ENCODE measurements at places on chromosomes 5 and 9.

GRCh38 chr9:115084709-115085108 is 33.2 kb downstream of the TNC start:
- no peak for DNase-seq

DNA sequence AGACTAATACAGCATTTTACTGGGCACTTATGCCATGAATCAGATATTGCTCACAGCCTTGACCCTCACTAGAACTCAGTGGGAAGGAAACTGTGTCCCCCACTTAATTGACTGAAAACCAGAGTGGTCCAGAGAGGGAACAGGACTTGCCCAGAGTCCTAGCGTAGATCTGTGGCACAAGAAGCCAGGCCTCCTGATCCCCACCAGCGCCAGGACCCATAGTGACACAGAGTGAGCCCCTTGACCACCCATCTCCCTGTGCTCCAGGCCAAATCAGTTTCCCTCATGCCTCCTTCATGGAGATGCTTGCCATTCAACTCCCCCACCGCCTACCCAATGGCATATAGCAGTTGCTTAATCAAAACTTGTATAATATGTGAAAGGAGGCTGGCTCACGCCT is 8.3 kb downstream of the KIF12 start:
- DNase-seq, result no peak

GRCh38 chr5:120788481-120788880 is 324.4 kb downstream of the PRR16 start:
- no peak for DNase-seq

DNA sequence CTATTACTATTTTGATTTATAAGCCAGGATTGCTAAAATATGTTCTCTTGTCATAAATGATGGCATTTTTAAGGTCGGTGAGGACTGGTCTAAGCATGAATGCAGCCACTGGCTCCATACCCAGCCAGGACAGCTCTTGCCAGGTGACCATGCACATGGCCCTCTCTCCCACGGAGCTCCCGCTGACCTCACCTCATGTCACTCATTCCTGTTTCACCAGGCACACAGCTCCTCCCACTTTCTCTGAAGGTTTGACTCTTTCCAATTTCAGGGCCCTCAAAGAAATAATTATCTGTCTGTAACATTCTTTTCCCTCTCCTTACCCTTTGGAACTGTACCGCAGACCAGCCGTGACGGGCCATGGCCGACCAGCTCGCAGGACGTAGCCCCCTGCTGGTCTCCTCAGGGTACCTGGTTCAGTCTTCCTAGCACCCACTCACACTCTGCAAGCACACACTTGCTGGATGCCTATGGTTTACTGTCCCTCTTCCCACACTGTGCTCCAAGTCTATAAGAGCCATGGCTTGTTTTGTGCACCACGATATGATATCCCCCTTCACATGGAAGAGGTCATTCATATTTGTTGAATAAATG is 72.5 kb downstream of the LIFR start:
- DNase-seq, result no peak

DNA sequence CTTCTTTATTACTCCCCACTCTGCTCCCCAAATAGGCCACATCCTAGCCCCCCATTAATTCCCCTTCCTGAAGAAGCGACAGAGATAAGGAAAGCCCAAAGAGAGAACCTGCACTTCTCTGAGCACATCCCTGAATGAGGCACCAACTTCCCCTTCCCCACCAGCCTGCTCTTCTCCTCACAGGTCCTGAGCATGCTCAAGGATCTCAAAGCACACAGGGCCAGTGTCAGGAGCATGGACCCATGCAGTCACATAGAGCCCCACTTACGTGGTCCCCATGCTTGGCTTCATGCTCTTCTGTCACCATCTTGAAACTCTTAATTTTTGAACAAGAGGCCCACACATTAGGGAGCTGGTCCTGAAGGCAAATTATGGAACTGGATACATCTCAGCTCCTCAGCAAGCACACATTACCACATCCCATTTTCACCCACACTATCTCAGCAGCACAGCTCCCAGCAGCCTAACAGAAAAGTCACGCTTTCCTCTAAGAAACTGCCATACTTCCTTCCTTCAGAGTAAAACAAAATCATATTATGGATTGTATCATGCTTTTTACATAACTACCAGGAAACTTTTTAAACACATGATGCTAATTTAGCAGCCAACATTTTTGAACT is 99.8 kb downstream of the NFIB start:
- no peak for DNase-seq

DNA sequence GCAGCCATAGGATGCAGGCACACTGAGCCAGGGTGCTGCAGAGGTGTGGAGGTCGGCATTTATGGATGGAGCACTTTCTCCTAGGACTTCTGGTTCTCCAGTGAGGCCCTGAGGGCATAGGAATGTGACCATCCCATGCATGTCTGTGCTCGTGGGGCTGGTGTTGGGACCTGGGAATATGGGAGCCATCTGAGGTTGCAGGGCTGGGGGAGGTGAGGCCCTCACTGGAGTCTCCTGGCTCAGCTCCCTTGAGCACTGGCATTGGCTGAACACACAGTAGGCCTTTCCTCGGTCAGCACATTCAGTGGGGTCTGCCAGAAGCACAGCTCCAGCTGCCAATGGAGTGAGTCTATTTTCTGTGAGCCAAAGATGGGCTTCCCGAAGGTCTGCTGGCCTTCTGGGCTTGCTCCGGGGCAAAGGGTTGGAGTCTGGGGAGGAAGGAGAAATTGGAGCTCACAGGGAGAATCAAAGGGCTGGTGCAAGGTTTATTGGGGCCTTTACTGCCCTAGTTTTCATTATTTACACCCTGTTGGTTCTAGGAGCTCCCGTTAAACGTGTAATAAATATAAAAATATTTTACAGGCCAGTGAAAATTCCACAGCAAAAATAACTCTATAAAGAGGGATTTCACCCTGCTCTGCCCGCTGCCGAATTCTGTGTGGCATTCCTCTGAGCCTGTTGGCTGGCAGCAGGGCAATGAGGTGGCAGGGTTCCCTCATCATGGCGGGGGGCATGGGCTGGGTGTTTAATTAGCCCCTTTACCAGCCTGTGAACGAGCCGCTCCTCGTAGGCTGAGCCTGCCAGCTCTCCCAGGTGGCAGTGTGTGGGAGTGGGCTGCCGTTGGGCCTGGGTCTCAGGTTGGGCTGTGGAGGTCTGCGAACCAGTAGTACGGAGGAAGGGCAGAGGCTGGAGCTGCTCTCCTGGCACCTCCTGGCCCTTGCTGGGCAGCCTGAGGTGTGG is 31.6 kb upstream of the PITX1 start:
- DNase-seq, result no peak

GRCh38 chr5:65152131-65152530 is 329.6 kb downstream of the ADAMTS6 start:
- no peak for DNase-seq

- DNase-seq, result no peak
Observed at GRCh38 chr9:37336150-37336549, 86.3 kb upstream of the GRHPR start.

DNA sequence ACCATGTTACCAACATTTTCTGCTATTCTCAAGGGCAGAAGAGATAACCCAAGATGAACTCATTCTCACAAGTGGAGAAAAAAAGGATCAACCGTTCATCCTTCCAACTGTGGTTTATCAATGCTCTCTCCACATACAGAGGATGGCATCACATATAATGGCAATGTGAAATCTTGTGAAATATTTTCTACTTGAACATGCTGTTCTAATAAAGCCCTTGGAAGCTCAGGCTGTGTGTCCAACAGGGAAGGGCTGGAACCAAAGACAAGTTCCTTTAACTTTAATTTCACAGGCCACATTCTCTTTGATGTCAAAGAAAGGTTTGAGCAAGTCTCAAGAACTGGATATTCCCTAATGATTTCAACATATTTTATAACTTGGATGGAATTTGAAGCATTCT is 230.5 kb downstream of the SPOCK1 start:
- no peak for DNase-seq

DNA sequence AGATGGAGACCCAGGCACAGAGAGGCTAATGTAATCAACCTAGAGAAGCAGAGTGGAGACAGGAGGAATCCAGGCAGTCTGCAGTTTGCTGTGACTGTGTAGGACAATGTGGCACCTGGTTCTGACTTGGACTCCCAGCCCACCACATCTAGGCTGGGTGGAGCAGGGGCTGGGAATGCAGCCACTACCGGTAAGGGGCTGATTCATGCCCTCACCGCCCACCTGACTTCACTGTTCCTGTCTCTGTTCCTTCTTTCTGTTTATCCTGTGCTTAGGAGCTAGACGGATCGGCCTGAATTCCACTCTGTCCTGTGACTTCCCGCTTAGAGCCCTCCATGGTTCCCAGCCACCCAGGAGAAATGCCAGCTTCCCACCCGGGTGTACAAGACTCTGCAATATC is 2.6 kb downstream of the PDLIM4 start:
- no peak for DNase-seq

DNA sequence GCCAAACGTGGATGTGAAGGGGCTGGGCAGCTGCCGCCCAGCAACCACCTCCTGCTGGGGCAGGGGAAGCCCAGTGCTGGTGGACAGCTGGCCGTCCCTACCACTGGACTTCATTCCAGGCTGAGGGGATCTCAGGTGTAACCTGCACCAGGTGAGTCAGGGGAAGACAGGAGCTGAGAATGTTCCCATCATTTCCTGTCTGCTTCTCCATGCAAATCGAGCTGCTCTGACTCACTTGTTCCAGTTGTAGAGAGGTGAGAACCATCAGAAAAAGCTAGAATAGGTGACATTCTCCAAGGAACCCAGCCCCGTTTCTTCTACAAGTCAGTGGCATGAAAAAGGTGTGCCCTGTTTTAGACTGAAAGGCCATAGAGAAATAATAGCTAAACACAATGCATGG is 21.8 kb upstream of the BARX1 start:
- no peak for DNase-seq

DNA sequence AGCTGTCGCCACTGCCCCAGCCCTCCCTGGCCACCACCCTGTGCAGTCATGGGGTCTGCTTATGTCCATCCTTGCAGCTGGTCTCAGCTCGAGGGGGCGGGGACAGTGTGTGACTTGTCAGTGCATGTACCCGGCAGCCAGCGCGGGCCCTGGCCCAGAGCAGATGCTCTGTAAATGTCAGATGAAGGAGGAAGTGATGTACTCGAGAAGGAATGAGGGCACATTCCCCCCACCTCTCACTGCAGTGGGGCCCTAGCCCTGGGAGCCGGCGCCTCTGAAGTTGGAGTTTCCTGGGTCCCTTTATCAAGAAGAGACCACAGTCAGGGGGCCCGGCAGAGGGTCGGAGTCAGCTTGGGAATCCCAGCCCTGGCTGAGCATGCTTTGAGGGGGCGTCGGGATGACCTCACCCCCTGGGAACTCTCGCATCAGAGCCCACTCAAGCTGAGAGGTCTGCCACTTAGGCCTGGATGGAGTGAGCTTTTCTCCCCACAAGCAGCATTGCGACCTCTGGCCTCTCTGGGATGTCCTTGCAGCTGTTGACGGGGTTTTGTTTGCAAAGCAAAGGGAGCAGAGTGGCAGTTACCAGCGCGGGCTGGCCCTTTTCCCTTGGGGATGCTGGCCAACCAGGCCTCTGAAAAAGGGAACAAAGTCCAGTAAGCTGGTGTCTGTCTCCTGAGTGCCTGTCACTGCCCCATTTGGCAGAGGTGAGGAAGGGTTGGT is 19.0 kb downstream of the NEURL1B start:
- DNase-seq, result no peak

DNA sequence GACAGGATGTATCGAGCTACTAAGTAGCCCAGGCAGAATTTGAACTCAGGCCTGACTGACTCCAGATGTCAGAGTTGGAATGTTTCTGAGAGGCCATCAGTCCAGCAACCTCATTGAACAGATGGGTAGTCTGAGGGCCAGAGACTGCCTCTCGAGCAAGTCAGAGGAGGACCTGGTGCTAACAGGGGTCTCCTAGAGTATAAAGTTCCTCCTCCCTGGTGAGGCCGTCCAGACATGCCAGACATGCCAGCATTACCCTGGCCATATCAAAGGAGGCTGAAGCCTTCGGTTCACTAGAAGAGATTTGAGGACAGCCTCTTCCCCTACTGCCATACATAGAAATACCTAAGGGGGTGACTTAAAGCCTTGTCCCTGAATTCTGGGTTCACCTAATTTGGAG is 81.2 kb downstream of the ZNF618 start:
- no peak for DNase-seq

DNA sequence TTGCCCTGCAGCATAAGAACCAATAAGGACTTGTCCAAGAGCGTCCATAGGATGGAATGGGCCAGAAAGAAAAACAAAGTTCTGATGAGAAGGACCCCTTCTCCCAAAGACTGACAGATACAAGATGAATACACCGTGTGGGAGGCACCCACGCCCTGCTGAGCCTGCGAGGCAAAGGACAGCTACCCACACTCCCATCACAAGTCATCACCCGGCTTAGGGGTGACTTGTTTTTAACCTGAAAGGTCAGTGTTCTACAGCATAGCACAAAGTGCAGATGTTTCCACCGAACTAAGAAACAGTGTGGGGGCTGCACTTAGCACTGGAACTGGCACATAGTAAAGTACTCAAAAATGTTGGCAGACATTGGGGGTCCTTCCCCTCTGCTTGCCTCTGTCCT is 13.9 kb downstream of the TNIP1 start:
- no peak for DNase-seq

GRCh38 chr9:113480612-113481011 is 17.1 kb downstream of the RGS3 start:
- no peak for DNase-seq

GRCh38 chr9:134552349-134552990 is 89.1 kb upstream of the COL5A1 start:
- no peak for DNase-seq

- peak; percentile 16 for DNase-seq
Observed at GRCh38 chr9:97615439-97616072, 17.6 kb downstream of the TSTD2 start.

GRCh38 chr9:35533398-35533797 is 43.5 kb downstream of the RUSC2 start:
- no peak for DNase-seq

DNA sequence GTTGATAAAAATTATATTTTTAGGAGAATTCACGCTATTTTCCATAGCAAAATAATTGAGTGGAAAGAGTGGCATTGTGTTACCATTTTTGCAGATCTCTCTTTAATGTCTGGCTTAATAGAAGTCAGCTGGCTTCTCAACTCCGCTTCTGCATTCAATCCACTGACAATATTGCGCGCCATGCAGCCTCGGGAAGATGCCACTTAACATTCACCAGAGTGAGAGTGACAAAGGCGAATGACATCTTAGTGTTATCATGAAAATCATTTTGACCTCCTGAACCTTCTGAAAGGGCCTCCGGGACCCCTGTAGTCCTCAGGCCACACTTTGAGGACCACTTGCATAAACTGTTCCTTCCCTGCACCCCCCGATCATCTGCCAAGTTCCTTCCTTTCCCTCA is 80.1 kb upstream of the ORM1 start:
- no peak for DNase-seq

DNA sequence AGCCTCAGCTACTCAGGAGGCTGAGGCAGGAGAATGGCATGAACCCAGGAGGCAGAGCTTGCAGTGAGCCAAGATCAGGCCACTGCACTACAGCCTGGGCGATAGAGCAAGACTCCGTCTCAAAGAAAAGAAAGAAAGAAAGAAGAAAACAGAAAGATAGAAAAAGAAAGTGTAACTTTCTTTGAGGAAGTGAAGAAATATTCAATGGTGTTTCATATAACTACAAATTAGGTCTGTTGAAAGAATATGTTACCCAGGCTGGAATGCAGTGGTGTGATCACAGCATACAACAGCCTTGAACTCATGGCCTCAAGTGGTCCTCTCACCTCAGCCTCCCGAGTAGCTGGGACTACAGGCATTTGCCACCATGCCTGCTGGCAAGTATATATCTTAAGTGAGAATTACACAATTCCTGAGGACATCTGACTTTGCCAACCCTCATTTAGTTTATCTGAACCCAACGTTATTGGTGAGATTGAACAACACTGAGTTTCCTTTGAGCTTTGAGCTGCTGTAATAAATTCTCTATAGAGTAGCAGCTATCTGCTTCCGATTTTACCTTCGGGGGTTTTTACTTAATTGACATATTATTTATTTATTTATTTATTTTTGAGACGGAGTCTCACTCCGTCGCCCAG is 2.0 kb upstream of the FAF2 start:
- no peak for DNase-seq

Measured in brain pericyte (primary cell).